ENCODE measurements at places on chromosomes 6 and 20.

DNA sequence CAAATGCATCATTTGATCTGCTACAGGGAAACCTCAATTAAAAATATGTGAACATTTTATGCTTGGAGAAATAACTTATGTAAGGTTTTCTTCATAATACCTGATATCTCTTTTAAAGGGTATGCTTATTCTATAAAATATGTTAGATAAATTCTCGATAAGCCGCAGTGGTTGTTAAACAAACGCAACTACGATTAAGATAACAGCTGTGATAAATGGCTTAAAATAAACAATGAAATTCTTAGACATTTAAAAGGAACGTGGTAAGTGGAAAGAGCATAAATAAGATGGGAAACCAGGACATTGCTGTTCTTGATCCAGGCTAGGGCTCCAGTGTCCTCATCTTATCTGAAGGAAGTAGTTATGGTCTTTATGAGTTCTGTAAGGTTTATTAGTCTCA lies 415.9 kb downstream of the CD83 start:
- DNase-seq, result no peak

- DNase-seq, result no peak
These were observed 194.8 kb upstream of the PROKR2 start for GRCh38 chr20:5511505-5511904.

- no peak for DNase-seq
These were observed 13.8 kb downstream of the ADA start for GRCh38 chr20:44637522-44638372.

DNA sequence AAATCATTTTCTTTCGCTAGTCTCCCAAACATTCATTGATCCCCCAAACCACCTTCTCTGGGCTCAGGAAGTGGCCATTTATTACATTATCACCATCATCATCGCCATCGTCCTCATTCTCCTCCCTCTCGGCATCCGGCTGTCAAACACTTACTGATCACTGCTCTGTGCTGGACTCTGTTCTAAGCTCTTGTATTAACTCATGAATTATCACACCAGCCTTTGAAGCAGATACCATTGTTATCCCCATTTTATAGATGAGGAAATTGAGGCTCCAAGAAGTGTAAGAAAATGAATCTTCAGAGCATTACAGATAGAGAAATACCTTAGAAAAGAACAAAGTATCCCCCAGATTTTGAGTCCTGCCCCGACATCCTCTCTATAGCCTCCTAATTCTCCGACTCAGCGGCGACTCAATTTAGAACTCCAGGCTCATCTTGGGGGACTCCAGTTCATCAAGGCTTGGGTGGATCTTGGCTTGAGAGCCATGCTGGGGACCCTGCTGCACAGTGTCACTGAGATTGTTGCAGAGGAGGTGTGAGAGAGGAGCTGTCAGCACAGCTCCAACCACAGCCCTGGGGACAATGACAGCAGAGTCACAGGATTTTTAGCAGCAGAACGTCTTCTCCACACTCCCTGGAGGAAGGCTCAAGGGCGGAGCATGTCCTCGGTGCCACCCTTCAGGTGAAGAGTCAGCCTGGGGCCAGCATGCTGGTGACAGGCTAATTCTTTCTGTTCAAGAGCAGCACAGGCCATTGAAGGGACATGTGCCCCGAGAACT lies 6.6 kb upstream of the EEF1E1 start:
- no peak for DNase-seq

DNA sequence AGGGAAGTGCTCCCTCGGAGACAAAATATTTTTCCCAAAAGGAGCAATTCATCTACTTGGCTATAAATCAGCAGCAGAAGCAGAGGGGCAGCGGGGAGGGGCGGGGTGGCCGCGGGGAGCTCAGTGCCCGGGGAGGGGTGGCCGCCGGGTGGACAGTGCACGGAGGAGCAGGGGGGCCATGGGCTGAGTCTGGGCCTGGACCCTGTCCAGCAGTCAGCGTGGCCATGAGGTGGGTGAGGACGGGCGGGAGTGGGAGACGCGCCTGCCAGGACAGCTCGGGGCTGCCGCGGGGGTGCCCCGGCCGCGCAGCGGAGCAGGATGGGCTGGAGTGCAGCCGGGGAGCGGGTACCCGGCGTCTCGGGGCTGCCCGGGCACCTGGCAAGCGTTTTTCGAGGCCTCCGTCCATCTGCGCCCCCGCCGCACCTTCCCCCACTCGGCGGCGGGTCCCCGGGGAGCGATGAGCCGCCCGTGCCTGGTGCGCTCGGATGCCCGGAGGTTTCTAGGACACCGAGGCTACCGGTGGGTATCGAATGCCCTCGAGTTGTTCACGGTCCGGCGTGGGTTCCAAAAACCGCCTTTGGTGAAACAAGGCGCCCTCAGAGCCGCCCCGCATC lies 229.5 kb downstream of the THBS2 start:
- DNase-seq, result no peak

- no peak for DNase-seq
These were observed 262.9 kb downstream of the SOX4 start for GRCh38 chr6:21856456-21856825.

DNA sequence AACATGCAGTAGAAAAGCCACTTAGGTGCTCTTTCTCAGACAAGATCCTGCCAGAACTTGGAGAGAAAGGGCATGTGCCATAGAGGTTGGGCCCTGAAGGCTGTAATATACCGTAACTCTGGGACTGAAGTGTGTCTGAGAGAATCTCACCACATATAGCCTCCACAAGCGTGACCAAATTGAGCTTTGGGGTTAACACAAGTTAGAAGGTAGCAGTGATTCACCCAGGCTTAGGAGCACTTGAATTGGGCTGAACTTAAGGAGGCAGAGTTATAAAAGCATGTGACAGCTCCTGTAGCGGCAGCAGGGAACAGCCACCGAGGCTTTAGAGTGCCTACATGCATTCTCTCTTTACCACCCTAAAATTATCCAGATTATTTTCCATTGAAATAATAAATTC lies 361.6 kb downstream of the PHF3 start:
- DNase-seq, result no peak

GRCh38 chr6:126672649-126673048 lies 332.7 kb downstream of the CENPW start:
- no peak for DNase-seq

- DNase-seq, result peak; percentile 47
These were observed 82.0 kb upstream of the EDN1 start for GRCh38 chr6:12208190-12208589.

- DNase-seq, result no peak
These were observed 13.6 kb downstream of the PERP start for GRCh38 chr6:138093632-138094031.

GRCh38 chr6:25122001-25122400 lies 157.2 kb upstream of the CARMIL1 start:
- no peak for DNase-seq

- no peak for DNase-seq
These were observed 313.3 kb downstream of the BMP7 start for GRCh38 chr20:56953048-56953586.

Data from activated CD4-positive, alpha-beta T cell treated with anti-CD3 and anti-CD28 coated beads for 48 hours (primary cell).